ENCODE measurements at places on chromosomes 16 and 17.

DNA sequence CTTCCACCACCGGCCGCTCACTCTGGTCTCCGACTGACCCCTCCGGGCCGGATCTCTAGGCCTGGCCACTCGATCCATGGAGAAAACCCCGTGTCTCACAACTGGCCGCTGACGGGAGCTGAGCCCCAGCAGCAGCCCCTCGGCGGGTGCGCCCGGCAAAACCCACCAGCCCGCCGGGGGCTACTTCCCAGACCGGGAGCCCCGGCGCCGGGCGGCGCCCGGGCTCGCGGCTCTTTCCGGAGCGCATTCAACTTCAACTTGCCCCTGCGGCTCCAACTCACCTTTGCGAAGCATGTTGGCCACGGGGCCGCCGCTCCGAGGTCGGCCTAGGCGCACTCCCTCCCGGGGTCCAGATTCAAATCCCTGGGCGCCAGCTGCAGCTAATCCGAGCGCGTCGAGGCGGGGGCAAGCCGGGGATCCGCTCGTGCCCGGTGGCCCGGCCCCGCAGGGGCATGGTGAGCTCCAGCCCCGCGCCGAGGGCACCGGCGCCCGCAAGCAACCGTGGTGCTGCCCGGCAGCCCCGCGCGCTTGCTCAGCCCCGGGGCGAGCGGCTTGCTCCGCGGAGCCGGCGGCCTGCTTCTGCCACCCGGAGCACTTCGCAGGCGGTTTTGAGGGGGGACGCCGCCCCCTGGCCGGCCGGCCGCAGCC lies 438 bp downstream of the RTN4RL1 start:
- DNase-seq: no peak

DNA sequence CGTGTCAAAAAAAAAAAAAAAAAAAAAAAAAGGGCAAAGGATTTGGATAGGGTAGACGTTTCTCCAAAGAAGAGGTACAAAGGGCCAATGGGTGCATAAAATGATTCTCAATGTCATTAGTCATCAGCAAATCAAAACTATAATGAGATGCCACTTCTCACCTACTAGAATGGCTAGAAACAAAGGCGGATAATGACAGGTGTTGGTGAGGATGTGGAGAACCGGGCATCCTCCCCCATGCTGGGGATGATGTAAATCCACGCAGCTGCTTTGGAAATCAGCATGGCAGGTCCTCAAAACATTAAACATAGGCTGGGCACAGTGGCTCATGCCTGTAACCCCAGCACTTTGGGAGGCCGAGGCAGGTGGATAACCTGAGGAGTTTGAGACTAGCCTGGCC lies 9.4 kb downstream of the ITGAX start:
- no peak for DNase-seq

DNA sequence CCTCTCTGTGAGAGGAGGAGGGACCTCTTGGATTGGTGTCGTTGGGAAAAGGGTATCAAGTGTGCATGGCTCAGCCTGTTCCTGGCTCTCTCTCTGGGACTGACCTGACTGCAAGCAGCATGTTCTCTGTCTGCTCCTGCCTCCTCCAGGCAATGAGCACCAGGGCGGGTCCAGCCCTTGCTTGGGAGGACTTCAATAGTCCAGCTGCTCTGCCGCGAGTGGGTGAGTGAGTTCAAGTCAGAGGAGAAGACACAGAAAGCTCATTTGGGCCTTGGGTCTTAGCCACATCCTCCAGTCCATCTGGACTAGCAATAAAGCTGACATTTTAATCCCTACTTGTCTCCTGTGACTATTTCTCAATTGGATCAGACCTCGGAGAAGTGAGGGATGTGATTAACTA lies 25.2 kb upstream of the TNS4 start:
- DNase-seq: no peak

GRCh38 chr17:68613739-68614298 lies 12.7 kb upstream of the FAM20A start:
- DNase-seq: peak; percentile 84

DNA sequence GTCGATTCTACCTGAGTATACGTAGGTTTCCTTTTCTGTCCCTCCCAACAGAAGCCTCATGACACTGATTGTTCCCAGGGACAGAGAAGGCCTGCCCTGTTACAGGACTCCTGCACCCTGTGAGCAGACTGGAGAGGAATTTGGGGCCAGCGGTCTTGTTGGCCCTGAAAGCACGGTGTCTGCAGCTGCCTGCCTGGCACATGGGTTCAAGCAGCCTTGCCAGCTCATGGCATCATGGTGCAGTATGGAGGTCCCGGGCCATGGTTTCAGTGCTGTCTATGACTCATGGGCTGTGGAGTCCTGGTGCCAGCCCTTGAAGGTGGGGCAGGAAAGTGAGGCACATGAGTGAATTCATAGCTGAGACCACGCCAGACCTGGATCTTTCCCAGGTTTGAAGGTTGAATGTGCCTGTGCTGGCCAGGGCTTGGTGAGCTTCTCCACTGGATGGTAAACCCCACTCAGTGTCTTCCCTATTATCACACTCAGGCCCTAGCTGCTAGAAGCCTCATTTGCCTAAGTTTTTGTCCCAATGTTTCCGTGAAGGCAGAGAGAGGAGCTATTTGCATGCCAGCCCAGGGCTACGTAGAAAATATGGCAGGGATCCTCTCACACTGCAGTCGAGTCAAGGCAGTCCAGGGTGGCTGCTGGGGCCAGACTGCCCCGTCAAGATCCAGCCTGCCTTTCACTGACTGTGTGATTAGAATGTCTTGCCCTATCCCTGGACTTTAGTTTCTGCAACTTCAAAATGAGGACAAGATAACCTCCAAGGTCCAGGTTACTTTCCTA lies 277.2 kb upstream of the CCL2 start:
- no peak for DNase-seq

DNA sequence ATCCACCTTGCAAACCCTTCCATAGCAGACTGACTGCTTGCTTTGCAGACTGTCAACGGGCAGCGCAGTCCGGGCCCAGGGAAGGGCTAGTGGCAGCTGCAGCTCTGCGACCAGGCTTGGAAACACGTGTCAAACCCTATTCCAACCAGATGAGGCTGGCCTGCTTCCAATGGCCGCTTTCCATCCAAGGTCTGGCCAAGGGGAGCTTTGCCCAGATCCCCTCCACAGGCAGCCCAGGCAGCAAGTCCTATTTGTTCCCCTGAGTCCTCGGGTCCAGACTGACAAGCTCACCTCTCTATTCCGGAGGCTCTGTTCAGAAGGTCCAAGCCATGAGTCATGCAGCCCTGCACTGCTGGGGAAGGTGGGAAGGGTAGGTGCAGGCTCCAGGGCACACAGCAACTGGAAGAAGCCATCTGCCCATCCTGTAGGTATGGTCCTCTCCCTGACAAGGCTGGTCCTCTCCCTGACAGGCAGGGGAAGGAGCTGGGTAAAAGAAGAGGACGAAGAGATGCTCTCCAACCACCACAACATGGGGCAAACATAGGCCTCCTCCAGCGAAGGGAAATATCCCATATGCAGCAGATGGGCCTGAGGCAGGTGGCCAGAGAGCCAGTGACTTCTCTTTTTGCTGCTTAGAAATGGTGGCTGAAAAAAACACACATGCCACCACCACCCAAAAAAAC lies 22.6 kb upstream of the AXIN2 start:
- DNase-seq: no peak

- no peak for DNase-seq
Observed at GRCh38 chr17:61376931-61377838, 22.5 kb upstream of the TBX2 start.

GRCh38 chr17:8141741-8142140 lies 10.5 kb downstream of the PER1 start:
- DNase-seq: no peak

DNA sequence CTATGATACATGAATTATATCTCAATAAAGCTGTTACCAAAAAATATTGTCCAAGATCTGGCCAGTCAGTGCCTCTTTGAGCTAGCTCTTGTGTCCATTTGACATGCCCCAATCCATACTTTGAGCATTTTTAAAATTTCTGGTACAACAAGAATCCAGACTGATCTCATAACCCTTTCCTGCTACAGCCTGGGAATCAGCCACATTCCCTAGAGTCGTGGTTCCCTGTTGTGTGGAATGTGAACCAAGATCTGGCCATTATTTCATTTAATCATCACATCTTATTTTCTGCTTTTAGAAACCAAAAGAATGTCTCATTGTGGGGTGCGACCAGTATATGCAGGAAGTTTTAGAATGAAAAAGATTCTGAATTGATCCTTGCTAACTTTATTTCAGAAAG lies 34.3 kb upstream of the RPRML start:
- DNase-seq: no peak

DNA sequence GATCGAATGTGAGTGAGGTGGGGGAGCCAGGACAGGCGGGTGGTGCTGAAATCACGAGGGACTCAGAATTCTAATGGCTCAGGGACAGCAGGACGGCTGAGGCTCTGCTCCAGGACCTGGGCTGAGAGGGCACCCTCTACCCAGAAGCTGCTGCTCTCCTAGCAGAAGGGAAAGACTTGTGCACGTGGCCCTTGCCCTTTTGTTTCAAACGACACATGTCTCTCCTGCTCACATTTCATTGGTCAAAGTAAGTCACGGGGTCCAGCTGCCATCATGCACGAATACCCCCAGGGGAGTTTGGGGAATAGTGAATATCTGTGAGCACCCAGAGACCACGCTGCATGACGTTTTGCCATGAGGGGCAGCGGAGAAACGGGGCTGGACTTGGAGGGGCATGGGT lies 73.2 kb downstream of the RTN4RL1 start:
- DNase-seq: no peak

GRCh38 chr17:83014297-83014696 lies 65.1 kb upstream of the METRNL start:
- no peak for DNase-seq

- DNase-seq: no peak
Observed at GRCh38 chr16:83808573-83809014, 816 bp downstream of the HSBP1 start.

GRCh38 chr17:17411692-17412091 lies 65.1 kb upstream of the MED9 start:
- no peak for DNase-seq

DNA sequence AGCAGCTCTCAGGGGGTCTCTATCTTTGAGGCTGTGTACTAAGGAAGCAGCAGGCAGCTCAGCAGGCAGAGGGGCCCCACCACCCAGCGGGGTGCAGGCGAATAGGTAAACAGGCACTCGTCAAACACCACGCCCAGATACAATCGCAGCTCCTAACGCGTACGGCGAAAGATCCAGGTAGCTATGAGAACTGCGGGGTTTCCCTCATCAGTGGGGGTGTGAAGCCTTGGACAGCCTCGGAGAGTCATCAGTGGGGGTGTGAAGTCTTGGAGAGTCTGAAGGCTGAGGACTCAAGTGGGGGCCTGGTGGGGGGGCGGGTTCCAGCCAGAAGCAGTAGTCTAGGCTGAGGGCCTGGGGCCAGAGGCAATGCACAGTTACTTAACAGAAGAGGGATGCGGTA lies 69.0 kb downstream of the RTN4RL1 start:
- DNase-seq: no peak

- peak; percentile 97 for DNase-seq
Observed at GRCh38 chr16:89701425-89702406, at the start of gene SPATA2L. Gene SPATA2L, minus strand, starts transcription at chr16:89701705. Its CDS starts 473 bp downstream, at chr16:89701232.

DNA sequence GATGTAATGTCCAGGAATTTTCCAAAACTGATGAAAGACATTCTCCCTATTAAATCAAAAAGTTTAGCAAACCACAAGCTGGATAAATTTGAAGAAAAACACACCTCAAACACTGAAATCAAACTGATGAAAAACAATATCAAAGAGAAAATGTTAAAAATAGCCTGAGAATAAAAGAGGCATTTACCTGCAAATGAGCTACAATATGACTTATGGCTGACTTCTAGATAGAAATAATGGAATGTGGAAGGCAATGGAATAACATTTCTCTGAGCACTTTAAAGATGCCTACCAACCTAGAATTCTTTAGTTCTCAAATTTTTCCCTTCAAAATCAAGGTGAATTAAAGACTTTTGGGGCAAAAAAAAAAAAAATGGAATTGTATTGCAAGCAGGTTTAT lies 52.4 kb upstream of the HSBP1 start:
- DNase-seq: no peak

- DNase-seq: no peak
Observed at GRCh38 chr16:85145188-85145587, 32.9 kb upstream of the CIBAR2 start.

- no peak for DNase-seq
Observed at GRCh38 chr16:30457256-30457655, 11.6 kb upstream of the SEPHS2 start.

DNA sequence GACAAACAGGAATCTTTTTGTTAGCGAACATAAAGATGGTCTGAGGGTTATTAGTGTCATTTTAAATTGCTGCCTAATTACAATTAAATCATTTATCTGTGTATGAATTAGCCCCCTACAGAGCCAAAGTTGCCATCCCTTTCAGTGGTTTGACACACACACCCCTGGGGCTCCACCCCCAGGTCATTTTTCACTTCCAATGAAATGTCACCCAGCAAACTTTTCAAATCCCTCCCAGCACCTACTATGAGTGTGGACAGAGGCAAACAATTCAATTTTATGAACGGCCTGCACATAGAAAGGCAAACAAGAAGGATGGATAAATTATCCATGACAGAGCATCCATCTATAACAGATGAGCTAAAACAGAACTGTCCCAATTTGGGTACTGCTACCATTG lies 2.4 kb downstream of the MYH10 start:
- peak; percentile 66 for DNase-seq

DNA sequence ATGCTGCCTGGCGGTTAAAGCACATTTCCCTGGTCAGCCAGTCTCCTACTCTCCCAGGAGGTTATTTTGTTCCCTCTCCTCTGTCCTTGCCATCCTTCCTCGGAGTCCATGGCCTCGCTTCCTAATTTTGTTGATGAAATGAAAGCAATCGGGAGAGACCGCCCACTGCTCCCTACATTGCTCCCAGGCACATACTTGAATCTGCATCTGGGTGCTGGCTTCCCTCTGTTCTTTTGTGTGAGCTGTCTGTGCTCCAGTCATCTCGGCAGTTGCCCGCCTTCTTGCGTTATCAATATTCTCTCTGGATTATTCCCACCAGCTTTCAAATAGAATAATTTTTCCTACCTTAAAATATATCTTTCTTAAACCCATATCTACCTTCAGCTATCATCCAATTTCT lies 11.1 kb downstream of the KRT23 start:
- DNase-seq: no peak

GRCh38 chr16:1877804-1878203 lies 5.8 kb upstream of the MEIOB start:
- no peak for DNase-seq

DNA sequence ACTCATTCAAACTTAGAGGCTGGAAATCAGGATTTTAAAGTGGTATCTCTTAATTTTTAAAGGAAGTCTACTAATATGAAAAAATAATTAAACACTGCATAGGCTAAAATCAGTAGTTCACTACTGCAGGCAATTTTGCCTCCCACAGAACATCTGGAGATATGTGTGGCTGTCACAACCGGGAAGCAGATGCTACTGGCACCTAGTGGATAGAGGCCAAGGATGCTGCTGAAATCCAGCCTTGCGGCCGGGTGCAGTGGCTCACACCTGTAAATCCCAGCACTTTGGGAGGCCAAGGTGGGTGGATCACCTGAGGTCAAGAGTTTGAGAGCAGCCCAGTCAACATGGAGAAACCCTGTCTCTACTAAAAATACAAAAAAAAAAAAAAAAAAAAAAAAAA lies 473.9 kb downstream of the XYLT1 start:
- DNase-seq: no peak

GRCh38 chr17:64938925-64939474 lies 19.7 kb upstream of the LRRC37A3 start:
- DNase-seq: peak; percentile 64

All from OCI-M1 (cell line).